ENCODE measurements at places on chromosomes 1 and 21.
A peak's percentile ranks its signal among the peaks of the same experiment; 100 is the strongest.

- no peak for DNase-seq
These were observed 637 bp downstream of the PLXNA2 start for GRCh38 chr1:208243527-208243966.

- no peak for DNase-seq
These were observed 147.7 kb downstream of the TGFB2 start for GRCh38 chr1:218492874-218493273.

- no peak for DNase-seq
These were observed 14.5 kb upstream of the TTF2 start for GRCh38 chr1:117045644-117046043.

GRCh38 chr1:205359771-205360565 lies 3.2 kb upstream of the KLHDC8A start:
- peak; percentile 69 for DNase-seq

GRCh38 chr1:202656951-202657646 lies 53.2 kb downstream of the SYT2 start:
- DNase-seq: no peak

GRCh38 chr1:203823306-203823705 lies 27.9 kb downstream of the ZBED6 start:
- DNase-seq: no peak

DNA sequence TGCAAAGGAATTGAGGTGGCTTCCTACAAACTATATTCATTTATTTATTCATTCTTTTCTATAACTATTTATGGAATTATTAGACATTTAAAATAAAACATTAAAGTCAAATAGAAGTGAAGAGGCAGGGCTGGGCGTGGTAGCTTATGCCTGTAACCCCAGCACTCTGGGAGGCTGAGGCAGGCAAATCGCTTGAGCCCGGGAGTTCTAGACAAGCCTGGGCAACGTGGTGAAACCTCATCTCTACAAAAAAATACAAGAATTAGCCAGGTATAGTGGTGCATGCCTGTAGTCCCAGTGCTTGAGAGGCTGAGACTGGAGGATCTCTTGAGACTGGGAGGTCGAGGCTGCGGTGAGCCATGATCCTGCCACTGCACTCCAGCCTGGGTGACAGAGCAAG lies 23.8 kb downstream of the DNM3 start:
- no peak for DNase-seq

DNA sequence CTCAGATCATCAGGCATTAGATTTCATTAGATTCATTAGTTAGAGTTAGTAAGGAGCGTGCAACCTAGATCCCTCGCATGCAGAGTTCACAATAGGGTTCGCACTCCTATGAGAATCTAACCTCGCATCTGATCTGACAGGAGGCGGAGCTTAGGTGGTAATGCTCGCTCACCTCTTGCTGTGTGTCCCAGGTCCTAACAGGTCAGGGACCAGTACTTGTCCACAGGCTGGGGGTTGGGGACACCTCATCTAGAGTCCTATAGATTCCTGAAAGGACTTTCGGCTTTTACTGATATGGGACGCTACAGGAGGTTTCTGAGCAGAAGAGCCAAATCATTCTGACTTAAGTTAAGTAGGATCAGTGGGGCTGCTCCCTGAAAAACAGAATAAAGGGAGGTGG lies 91.4 kb downstream of the AKT3 start:
- DNase-seq: no peak

Measured in globus pallidus (tissue), 1 donor.